ENCODE measurements at places on chromosomes 4 and X.
A peak's percentile ranks its signal among the peaks of the same experiment; 100 is the strongest.

GRCh38 chrX:75603833-75604232, 81.0 kb upstream of the ZDHHC15 start:
- no peak for DNase-seq

- DNase-seq, result no peak
These were observed 29.1 kb downstream of the SPARCL1 start for GRCh38 chr4:87500092-87500462.

GRCh38 chr4:95048296-95048695, 290.5 kb downstream of the BMPR1B start:
- DNase-seq, result no peak

- DNase-seq, result no peak
These were observed at the start of gene SLC10A4 for GRCh38 chr4:48483006-48483776. TSS of gene SLC10A4 (plus strand) at chr4:48483343. CDS start at chr4:48483562, 219 bp downstream.

- no peak for DNase-seq
These were observed 7.7 kb downstream of the P2RY8 start for GRCh38 chrX:1529328-1529727.

- DNase-seq, result no peak
These were observed 21.1 kb upstream of the PAPSS1 start for GRCh38 chr4:107740950-107741701.

DNA sequence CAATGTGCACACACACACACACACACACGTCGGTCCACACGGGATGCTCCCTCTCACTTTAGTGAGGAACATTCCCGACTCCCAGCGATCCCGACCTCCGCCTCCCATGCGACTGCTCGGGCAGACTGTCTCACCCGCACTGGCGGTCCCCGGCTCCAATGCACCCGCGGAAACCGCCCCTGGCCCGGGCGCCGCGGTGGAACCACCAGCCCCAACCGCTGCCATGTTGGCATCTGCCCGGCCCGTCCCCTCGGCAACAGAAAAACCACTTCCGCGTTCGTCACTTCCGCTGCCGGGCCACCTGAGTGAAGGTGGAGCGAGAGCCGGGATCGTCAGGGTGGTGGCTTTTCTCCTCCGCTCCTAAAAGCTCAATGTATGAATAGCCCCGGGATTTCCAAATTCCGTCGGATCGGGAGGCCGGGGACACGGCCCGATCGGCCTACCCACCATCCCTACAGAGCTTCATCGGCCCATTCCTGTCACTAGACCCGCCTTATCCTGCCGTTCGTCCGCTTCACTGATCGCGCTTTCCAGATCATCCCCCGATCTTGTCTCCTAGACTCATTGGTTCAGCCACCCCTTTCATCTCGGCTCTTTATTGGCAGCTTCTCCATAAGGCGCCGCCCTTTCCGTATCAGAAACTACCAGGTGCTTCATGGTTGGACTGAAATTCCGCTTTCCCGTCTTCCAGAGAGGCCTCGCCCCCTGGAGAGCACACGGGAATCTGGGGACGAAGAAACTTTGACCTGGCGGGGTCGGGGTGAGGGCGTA, at the start of gene SLC35A2:
SLC35A2 (minus strand) TSS at position 235 of the 771 bp plus-strand sequence; CDS start at position 225, 10 bp downstream.
- peak; percentile 81 for DNase-seq

GRCh38 chrX:130543603-130544325, 142.0 kb downstream of the RBMX2 start:
- no peak for DNase-seq

DNA sequence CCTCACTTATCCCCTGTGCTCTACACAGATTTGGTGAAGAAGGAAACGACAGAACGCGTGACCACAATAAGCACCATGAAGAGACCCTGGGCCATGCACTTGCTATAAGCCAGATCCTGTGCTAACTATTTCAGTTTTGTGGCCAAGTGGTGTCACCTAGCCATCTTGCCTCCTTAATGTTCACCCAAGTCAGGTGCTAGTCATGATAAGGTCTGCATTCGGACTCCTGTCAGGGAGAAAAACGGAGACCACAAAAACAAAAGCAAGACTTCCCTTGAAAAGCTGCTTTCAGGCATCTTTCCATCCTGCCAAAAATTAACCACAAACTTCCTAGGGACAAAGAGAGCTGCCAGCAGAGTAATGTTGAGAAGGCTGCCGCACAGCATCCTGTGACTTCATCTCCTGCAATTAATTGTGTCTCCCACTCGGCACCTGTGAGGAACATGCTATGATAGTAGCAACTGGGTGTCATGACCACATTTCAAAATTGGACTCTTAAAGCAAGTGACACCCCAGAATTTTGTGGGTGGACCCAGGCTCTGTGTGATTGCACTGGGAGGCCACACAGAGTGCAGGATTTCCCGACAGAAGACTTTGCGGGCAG, 8.8 kb upstream of the IDS start:
- no peak for DNase-seq

DNA sequence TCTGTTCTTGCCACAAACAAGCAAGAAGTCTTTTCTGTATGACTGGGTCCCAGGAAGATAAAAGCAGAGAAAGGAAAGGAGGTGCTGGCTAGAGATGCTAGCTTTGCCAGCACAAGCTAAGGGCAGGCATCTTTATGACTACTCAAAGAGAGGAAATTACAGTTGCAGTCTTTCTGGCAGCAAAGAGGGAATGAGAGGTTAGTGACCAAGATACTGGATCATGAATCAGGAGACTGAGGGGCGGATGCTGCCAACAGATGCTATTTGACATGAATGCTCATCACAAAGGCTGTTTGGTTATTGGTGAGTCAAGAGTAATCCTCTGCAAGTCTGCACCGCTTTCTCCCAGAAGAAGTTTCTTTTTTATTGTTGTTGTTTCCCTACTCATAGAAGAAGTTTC, 5.5 kb upstream of the XIAP start:
- no peak for DNase-seq

GRCh38 chr4:129929984-129930383, 834.0 kb downstream of the C4orf33 start:
- DNase-seq, result no peak

DNA sequence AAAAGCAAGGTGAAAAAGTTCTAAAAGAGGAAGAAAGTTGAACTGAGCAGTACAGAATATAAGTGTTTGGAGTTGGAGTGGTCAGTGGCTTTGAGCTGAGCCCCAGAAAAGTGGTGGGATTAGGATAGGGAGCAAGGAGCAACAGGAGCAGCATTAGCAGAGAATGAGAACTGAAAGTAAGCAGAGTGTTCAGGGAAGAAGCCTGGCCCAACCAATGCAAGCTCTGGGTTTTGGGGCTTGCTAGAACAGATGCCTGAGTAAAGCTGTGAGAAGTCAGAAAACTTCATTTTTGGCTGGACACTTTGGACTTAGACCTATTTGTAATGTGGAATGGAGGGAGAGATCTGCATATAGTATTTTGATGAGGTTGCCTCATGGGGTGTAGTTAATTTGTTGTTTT, 17.8 kb downstream of the JADE1 start:
- DNase-seq, result no peak

DNA sequence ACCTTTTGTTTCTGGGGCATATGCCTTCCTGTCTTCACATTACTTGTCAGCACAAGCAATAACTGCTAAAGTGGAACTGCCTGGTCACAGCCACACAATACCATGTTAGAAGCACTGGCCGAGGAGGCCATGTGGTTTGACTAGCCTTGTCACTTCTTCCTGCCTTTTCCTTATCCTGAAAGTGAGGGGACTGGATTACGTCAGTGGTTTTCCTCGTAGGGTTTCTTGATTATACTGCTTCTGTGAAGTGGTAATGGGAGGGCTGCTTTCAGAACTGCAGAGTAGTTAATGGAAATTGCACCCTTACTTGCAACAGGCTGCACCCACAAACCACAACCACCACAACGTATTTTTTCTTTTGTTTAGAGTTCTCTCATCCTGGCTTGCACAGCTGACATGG, 26.6 kb downstream of the ZRSR2 start:
- DNase-seq, result no peak

Measured in stimulated activated CD4-positive, alpha-beta T cell treated with anti-CD3 and anti-CD28 coated beads, Interleukin-12 subunit alpha, Interleukin-12 subunit beta, amount 100 ng/mL, for 4 hours (primary cell).